ENCODE measurements at places on chromosomes 6 and 20.

GRCh38 chr6:13794184-13794583 lies 20.2 kb downstream of the MCUR1 start:
- peak; percentile 84 for DNase-seq

- DNase-seq, result peak; percentile 84
These were observed 119.7 kb upstream of the ZNF184 start for GRCh38 chr6:27592481-27593199.

GRCh38 chr6:67639161-67639560 lies 995.9 kb upstream of the ADGRB3 start:
- DNase-seq, result peak; percentile 6

DNA sequence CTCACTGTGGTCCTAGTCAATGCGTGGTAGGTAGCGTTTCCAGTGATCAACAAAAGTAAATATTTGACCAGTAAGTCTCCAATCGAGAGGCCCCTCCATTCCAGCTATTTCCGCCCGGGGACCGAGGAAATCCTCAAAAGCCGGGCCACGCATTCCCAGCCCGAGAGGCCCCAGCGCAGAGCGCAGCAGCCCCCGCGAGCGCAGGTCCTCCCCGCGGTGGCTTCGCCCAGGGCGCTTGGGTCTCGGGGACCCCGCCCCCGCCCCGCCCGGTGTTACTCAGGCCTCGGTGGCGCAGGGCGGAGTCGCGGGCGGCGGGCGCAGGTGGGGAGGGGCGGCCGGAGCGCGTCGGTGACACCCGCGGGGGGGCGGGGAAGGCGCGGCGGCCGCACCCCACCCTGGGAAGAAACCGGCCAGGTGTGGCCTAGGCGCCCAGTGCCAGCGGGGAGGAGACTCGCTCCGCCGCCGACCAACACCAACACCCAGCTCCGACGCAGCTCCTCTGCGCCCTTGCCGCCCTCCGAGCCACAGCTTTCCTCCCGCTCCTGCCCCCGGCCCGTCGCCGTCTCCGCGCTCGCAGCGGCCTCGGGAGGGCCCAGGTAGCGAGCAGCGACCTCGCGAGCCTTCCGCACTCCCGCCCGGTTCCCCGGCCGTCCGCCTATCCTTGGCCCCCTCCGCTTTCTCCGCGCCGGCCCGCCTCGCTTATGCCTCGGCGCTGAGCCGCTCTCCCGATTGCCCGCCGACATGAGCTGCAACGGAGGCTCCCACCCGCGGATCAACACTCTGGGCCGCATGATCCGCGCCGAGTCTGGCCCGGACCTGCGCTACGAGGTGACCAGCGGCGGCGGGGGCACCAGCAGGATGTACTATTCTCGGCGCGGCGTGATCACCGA lies at the start of gene DSP:
Gene DSP (plus strand): TSS at position 497 of the 890 bp plus-strand sequence. CDS start 245 bp downstream, at position 742.
- peak; percentile 47 for DNase-seq

DNA sequence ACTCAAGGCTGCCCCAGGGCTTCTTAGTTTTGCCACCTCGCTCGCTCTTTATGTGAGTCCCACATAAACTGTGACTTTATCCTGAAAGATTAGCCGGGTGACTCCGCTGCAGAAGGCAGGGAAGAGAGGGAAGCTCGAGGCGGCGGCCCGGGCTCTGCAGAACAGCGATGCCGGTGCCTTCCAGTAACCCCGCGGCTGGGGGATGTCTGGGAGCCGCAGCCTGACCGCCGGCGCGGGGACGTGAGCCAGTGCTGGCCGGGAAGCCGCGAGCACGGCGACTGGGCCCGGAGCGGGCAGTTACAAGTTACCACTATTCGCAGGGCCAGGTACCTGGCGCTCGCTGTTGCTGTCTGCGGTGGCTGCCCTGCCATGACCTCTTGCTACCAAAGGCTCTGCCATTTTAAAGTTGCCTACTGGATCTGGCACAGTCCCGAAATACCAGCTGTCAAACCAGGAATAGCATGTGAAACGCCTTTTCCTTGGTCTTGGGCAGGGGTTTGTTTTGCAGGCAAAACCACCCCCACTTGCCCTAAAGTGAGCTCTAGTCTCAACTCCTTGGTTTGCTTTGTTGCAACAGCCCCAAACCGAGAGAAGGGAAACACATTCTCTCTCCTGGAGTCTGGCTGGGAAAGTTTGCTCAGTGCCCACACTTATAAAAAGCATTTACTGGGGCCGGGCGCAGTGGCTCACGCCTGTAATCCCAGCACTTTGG lies 124.0 kb upstream of the SLC2A12 start:
- DNase-seq, result peak; percentile 58

Measured in AG10803 (cell line).